Colonic mucosa (tissue), 4 donors: ENCODE measurements at places on chromosomes 5 and 9. TPM values are rescaled to one million over a fixed set of nuclear protein-coding genes. Genes with fewer than 3 reads are reported as not detected.

The SHOC1 gene
- total RNA-seq, result 0.37 TPM

The C9orf152 gene
- 72.6 TPM for total RNA-seq

The HRCT1 gene
- total RNA-seq, result 65.0 TPM

The NTRK2 gene
- total RNA-seq, result 0.52 TPM
